ENCODE measurements at places on chromosomes 13 and 19. TPM values are rescaled to one million over a fixed set of nuclear protein-coding genes. Genes with fewer than 3 reads are reported as not detected.

NCAN gene
- 0.07 TPM for total RNA-seq

ZNF30 gene
- total RNA-seq = 3.7 TPM

FOSB gene
- total RNA-seq = 3.7 TPM

GJA3 gene
- total RNA-seq = 0.29 TPM

KIR3DL2 gene
- 0.48 TPM for total RNA-seq

RFPL4AL1 gene
- total RNA-seq = not detected

LRRC4B gene
- total RNA-seq = not detected

All from activated CD4-positive, alpha-beta memory T cell treated with anti-CD3 and anti-CD28 coated beads for 36 hours (primary cell).